Activated CD8-positive, alpha-beta memory T cell treated with anti-CD3 and anti-CD28 coated beads, Interleukin-2, amount 50 U/mL, for 48 hours (primary cell): ENCODE measurements at places on chromosomes 2 and 18.

DNA sequence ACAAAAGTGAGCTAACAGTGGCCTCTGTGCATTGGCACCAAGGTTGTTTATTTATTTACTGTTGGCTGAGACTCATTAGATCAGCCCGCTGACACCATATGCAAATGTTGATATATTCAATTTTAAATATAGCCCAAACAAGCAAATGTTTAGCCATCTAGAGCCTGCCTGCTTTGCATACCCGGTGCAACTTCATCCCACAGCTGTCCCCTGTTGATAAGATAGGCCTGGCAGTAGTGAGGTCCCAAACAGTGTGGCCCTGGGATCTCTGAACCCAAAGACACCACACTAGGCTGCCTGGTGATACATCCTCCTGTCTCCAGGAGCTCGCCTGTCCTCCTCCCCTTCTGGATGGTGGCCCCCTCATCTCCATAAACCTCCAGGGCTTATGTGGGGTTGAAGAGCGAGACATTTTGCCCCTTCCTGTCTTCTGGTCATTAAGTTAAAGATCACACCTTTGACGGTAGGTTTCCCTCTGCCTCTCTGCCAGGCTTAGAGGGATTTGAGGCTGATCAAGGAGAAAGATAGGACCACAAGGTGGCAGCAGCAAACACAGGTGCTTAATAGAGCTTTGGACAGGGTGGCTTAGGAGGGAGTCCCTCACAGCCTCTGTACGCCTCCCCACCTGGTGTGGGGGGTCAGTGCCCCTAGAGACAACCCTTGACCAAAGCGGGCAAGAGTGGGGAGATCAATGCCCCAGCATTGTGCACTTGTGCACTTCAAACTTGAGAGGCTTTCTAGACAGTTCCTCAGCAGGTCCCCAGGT is 23.7 kb upstream of the MYO5B start:
- no peak for DNase-seq

DNA sequence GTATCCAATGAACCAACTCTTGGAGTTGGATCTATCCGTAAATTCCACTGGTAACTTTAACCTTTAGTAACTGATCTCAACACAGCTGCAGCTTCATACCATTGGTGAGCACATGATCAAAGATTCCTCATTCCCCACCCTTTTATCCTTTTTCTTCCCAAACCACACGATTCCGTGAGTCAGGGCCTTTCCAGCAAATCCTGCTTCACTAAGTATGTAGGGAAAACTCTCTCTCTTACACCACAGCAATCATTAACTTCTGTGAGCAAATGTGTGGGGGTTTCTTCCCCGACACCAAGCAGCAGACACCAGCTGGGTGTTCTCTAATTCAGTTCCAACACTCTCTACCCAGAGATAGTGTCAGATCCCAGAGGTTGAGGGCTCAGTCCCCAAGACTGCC is 23.5 kb downstream of the ELP2 start:
- DNase-seq, result no peak

DNA sequence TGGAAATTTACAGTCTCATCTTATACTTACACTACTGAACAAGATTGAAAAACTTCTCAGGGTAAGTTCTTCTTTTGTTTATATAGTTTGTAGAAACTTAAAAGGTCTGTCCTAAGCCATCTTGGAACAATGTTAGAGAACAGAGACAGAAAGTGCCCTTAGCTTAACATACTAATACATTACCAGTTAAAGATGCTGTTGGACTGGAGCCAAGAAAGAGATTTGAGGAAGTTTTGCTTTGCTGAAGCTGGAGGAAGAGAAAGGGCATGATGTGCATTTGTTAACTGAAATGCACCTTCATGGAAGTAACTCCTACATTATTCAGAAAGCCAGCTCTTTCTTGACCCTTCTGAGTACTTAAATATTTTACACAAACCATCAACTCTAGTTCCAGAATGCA is 66.5 kb upstream of the TNFRSF11A start:
- DNase-seq, result no peak

- DNase-seq, result no peak
These were observed 62.7 kb upstream of the DOCK10 start for GRCh38 chr2:225104971-225105370.

DNA sequence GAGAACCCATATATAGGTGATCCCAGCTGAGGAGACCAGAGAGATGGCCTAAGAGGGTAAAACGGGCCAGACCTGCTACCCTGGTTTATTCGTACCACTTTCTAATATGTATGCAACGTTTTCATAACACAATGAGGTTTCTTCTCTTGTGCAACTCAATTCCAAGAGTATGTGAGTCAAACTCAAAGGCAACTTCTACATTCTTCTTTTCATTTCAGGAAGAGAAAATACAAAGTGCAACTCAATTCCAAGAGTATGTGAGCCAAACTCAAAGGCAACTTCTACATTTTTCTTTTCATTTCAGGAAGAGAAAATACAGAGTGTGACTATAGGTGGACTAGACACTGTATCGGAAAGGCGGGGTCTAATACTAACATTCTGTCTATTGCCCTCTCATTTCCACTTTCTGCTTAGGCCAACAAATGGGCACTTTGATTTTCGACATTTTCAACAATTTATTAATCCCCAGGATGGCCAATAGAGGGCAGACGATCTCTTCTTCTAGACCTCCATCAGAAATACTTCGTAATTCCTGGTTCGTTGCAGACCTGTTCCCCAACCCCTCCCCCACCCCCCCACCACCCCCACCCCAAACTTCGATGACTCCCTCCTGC is 3.7 kb upstream of the CRIM1 start:
- DNase-seq, result no peak
